ENCODE measurements at places on chromosomes 6 and 20.

DNA sequence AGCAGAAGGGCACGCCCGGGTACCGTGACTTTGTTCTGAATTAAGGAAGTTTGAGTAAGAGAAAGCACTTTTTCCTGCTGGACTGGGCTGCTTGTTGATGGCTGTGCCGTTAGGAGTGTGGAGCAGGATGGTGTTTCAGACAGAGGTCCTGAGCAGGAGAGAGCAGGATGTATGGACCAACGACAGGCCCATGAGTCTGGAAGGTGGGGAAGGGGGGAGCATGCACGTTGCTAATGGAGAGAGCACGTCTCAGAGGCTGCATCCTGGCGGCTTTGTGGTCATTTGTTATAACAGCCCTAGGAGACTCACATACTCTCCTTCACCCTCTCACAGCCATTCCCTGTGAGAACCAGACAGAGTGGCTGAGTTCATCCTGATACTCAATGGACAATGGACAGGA lies 56.8 kb downstream of the PHACTR3 start:
- DNase-seq, result no peak

GRCh38 chr6:75079589-75079988 lies 126.3 kb downstream of the COL12A1 start:
- no peak for DNase-seq

- no peak for DNase-seq
Measured at GRCh38 chr20:37977338-37977737, 55.9 kb downstream of the TTI1 start.

DNA sequence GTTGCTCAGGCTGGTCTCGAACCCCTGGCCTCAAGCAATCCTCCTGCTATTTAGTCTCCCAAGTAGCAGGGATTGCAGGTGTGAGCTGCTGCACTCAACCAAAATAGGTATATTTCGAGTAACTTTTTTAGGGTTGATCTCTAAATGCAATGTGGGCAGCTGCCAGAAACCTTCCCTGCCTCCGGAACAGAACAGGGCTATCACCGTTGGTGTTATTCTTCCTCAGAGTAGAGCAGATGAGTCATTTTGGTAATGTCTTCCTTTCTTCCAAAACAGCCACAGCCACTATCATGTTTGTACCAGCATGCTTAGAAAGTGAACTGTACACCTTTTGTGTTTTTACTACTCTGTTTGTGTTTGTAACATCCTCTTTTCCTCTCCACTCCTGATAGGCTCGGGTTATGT lies 44.1 kb downstream of the SNX9 start:
- DNase-seq, result no peak

DNA sequence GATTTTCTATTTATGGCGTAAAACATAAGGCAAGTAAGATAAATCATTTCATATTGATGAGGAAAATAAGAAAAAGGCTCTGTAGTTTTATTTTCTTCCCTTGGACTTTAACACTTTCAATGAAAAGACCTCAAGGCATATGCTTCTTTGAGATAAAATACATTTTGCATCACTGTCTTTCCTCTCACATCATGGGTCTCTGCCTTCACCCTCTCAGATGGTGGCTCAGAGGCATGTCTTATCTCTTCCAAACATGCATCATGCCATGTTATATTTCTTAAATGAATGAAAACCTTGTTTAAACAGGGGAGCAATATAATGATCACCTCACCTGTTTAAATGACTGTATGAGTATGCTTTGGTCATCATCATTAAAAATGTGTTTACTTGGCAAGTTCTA lies 59.3 kb downstream of the PRL start:
- no peak for DNase-seq

DNA sequence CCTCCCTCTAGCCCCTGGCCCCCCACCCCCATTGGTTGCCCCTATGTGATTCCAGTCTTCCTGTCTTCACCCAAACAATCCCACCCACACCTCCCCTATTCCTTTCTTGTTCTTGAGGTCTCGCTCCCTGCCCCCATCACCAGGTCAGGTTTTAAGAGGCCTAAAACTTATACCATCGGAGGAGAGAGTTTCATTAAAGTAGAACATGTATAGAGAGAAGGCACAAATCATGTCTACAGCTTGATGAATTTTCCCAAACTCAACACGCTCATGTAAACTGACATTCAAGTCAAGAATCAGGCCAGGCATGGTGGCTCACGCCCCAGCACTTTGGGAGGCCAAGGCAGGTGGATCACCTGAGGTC lies 44.5 kb downstream of the TGM2 start:
- no peak for DNase-seq

- DNase-seq, result no peak
Measured at GRCh38 chr6:5997420-5997987, 9.2 kb downstream of the NRN1 start.

- no peak for DNase-seq
Measured at GRCh38 chr20:61682996-61683681, 382.5 kb downstream of the TAF4 start.

GRCh38 chr6:147423111-147423510 lies 85.4 kb upstream of the SAMD5 start:
- DNase-seq, result no peak

Data from cortex of kidney (tissue), 1 donor.